Activated CD4-positive, alpha-beta T cell treated with anti-CD3 and anti-CD28 coated beads, Interleukin-2, amount 50 U/mL, for 48 hours (primary cell): ENCODE measurements at places on chromosomes 7 and 10.

- DNase-seq, result no peak
These were observed 1222.1 kb upstream of the AUTS2 start for GRCh38 chr7:68376131-68376661.

DNA sequence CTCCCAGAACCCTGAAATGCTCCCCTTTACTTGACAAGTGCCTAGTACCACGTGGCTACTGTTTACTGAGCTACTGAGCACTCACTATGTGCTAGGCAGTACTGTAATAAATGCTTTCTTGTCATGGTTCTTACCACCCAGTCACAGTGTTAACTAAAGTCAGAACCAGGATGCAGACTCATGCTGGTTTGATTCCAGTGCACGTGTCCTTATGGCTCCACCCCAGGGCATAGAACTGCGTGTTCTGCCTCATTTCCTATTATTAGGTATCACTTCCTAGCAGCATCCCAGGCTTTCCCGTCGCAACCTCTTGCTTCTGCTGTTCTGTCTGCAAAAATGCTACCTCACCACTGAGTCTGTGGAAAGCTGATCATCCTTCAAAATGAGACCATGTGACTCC is 71.7 kb upstream of the DOCK1 start:
- no peak for DNase-seq

DNA sequence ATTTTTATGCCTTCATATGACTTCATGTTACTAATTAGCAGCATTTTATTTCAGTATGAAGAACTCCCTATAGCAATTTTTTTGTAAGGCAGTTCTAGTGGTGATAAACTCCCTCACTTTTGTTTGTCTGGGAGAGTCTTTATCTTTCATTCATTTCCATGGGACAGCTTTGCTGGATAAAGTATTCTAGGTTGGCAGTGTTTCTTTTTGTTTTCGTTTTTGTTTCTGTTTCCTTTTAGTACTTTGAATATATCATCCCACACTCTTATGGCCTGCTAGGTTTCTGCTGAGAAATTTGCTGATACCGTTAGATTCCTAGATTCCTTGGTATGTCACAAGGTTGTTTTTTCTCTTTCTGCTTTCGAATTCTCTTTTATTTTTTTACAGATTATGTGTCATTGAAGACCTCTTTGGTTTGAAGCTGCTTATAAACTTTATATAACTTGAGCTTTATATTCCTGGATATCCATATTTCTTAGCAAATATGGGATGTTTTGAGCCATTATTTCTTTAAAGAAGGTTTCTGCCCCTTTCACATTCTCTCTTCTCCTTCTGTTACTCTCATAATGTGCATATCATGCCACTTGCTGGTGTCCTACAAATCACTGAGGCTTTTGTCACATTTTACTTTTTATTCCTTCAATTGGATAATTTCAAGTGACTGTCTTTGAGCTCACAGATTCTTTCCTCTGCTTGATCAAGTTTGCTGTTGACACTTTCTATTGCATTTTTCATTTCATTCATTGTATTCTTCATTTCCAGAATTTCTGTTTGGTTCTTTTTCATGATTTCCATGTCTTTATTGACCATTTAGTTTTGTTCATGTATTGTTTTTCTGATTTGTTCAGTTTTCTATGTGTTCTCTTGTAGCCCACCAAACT is 28.9 kb upstream of the AHR start:
- DNase-seq, result no peak

DNA sequence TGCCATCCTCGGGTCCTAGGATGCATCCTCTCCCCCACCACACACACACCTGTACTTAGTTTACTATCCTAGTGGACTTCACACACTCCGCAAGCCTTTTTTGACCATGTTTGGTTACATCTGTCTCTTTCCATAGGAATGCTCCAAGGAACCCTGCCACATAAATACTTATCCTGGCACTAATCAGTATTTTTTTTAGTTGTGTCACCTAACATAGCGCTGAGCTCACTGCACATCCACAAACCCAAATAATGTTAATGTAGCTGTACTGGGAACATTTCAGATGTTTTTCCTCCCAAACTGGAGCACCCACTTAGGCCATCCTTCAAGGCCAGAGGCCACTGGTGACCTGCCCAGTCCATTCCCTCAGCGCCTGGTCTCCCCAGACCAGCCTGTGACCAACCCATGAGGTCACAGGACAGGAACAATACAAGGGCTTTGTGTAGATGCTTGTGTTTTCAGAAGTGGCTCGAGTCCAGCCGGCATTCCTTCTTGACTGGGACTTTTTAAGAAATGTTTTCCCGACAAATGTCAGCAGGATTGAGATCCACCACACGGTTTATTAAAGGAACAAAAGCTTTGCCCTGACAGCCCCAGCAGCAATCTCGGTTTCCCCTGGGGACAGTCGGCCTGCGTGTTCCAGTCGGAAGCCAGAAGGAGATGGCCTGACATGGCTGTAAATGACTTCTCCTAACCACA is 181.4 kb downstream of the JCAD start:
- DNase-seq, result no peak

DNA sequence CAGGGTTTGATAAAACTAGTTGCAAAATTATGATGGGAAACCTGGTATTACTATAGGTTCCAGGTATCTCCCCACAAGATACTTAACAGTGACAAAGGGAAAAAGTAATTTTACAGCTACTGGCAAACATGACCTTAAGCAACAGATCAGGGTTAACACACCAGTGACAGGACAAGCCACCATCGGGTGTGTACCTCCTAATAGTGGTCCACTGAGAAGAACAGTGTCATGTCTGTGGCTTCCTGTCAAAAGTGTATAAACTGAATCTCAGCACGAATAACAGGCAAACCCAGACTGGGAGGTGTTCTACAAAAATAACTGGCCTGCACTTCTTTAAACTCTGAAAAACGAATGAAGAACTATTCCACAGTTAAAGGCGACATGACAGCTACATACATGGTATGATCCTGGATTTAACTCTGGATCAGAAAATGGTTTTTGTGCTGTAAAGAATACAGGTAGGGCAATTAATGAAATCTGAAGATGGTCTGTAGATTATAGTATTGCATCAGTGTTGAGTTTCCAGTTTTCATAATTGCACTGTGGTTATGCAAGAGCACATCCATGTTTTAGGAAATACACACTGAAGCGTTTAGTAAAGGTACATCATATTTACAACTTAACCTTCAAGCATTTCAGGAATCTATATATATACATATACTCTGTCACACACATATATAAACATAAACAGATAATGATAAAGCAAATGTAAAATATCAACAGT is 32.0 kb upstream of the ARMS2 start:
- DNase-seq, result no peak

GRCh38 chr7:68857571-68857970 is 740.7 kb upstream of the AUTS2 start:
- DNase-seq, result no peak

DNA sequence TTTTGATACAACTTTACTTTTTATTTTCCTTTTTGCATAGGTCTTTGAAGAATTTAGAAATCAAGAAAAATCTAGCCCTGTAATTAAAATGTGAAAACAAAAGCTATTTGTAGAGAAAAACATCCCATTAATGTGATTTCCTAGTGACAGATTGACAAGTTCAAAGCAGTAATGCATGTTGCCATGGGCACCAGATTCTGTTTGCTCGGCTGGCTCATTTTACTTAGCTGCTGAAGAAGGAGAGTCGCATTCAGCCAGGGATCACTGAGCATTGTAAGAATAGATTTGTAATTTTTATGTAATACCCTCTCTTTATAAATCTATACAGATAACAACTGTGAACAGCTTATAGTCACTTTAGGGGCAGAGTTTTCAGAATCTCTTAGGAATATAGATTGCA is 28.5 kb downstream of the DNAJB9 start:
- no peak for DNase-seq

DNA sequence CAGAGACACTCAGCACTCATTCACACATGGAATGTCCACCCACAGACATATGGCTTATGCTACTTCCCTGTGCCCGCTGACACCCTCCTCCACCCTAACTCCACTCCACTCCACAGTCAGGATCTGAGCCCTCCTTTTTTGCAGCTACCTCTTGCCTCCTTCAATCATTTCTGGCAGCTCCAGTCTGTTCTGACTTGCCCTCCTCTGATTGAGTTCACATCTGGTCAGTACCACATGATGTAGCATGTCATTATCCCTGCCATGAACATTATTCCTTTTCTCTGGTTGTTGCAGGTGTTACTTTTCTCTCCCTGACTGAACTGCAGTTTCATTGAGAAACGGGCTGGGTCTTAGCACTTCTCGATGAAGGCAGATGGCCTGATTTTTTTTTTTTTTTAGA is 130.1 kb upstream of the EGR2 start:
- DNase-seq, result no peak

DNA sequence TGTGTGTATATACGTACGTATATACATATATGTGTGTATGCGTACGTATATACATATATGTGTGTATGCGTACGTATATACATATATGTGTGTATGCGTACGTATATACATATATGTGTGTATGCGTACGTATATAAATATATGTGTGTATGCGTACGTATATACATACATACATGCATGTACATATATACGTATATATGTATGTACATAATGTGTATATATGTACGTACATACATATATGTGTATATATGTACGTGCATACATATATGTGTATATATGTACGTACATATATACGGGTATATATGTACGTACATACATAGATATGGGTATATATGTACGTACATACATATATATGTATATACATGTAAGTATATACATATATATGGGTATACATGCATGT is 332.1 kb downstream of the CRPPA start:
- no peak for DNase-seq

- no peak for DNase-seq
These were observed 53.3 kb downstream of the ZNF680 start for GRCh38 chr7:64509583-64509982.

- no peak for DNase-seq
These were observed 14.6 kb downstream of the WBP1L start for GRCh38 chr10:102758240-102758932.

DNA sequence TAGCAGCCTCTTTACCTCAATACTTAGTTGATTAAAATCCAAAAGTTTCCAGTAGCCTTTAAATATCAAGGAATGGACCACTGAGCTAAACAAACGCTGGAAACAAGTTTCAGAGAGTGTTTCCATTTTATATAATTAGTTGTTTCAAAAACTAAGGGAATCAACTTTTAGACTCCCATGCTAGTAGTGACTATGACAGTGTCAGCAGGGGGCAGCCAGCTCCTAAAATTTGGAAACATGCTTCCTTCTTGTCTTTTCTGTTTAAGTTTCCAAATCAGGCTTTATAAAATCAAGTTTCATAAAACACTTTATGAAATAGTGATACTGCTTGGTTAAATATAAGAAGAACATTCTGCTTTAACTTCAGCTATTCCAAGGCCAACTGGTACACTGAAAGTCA is 138.2 kb upstream of the TMEM229A start:
- no peak for DNase-seq

GRCh38 chr10:113382691-113383090 is 170.2 kb upstream of the HABP2 start:
- DNase-seq, result no peak

DNA sequence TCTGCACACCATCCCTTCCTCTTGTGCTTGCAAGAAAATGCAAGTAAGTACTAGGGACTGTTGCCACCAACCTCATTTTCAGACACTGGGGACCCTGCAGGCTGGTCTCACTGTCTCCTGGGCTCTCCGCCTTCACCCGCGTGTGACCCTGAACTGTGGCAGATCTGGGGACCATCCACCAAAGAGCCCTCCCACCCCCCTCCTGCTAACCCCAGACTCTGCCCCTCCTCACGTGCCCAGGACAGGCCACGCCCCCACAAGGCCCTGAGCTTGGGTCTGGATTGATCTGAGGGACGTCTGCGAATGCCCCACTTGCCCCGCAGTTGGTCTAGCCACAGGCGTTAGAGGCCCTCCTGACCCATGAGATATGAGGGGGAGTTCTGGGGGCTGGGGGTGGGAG is 8.1 kb downstream of the CNPY1 start:
- DNase-seq, result no peak
